ENCODE measurements at places on chromosomes 1 and 21.

- no peak for DNase-seq
Observed at GRCh38 chr1:48356901-48357300, 115.1 kb downstream of the SPATA6 start.

- DNase-seq, result no peak
Observed at GRCh38 chr1:18384471-18384870, 96.3 kb upstream of the KLHDC7A start.

DNA sequence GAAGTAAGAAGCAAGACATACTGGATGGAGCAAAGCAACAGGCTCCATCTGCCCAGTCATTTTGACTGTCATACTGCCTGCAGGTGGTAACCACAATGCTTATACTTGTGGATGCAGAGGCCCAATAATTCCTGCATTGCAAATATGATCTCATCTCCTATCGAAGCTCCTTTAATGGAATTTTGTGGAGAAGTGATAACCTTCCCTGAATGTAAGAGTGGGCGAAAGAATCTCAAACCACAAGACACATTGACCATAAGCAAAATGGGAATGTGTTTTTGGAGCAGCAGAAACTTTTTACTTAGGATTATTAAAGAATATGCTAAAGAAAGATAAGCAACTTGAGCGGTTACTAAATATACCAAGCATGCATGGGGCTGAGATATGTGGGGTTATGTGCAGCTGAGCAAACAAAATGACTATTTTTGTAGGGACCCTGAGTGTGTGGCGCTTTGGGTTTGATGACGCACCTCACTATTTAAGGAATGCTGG is 77.4 kb upstream of the BACH1 start:
- DNase-seq, result no peak

- DNase-seq, result no peak
Observed at GRCh38 chr1:48576565-48576964, 104.6 kb upstream of the SPATA6 start.

DNA sequence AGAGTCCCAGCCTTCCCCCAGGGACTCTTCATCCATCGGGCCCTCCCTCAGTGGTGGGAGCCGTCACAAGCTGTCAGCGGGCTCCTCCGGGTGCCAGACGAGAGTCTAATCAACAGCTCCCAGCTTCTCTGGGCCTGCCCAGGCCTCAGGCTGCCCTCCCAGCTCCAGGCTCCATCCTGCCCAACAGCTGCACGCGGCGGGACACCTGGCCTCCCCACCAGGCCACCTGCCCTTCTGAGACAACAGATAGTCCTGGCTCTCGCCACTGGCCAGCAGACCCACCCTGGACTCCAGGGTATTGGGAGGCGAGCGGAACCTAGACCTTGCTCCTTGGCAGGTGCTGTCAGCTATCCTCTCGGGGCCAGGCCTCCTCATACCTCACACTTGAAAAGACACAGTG is 3.1 kb downstream of the WNT4 start:
- no peak for DNase-seq

GRCh38 chr1:27564710-27565649 is 39.0 kb downstream of the AHDC1 start:
- no peak for DNase-seq

All from stimulated activated CD4-positive, alpha-beta T cell treated with anti-CD3 and anti-CD28 coated beads, Interleukin-12 subunit alpha, Interleukin-12 subunit beta, amount 100 ng/mL, for 4 hours (primary cell).